Activated T-helper 9 cell treated with anti-CD3 and anti-CD28 coated beads, Interleukin-2, amount 50 U/mL, for 16 hours (primary cell): ENCODE measurements at places on chromosomes 7 and 10.

- no peak for DNase-seq
These were observed 19.7 kb downstream of the TSPAN12 start for GRCh38 chr7:120838281-120838682.

- DNase-seq = no peak
These were observed 36.6 kb upstream of the CCAR1 start for GRCh38 chr10:68684413-68684812.

GRCh38 chr7:139995017-139995915, 67.5 kb downstream of the PARP12 start:
- no peak for DNase-seq

- no peak for DNase-seq
These were observed 103.8 kb upstream of the PARD3 start for GRCh38 chr10:34918776-34919315.

GRCh38 chr7:1421020-1421790, 38.1 kb downstream of the MICALL2 start:
- no peak for DNase-seq

DNA sequence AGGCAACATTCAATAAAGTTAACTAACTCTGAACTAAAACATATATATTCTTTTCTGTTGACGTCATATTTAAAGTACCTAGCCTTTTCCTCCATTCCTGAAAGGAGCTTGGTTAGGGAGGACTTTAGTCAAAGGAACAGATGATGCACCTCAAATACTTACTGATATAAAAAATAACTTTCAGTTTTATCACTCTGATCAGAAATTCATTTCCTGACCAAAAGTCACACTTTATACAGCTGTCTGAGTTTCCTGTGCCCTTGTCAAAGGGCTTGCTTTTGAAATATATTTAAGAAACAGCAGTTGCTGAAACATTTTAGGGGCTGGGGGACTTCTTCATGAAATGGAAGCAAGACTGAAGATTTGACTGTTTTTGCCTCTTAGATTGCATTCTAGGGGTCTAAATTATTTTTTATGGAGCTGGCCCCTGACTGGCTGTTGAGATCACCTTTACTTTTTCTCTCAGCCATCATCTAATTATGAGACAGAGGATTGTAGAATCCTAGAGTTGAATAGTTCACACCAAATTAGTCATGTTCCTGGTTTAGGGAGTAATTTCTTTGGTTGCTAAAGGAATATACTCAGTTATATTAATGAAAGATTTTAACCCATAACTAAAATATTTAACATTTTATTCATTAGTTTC, 46.6 kb downstream of the GLCCI1 start:
- no peak for DNase-seq
